ENCODE measurements at places on chromosomes 5 and 9. TPM values are rescaled to one million over a fixed set of nuclear protein-coding genes. Genes with fewer than 3 reads are reported as not detected.

- no peak for DNase-seq
These were observed 186.7 kb upstream of the NR4A3 start for GRCh38 chr9:99635032-99635431.

- DNase-seq = no peak
These were observed 1016.8 kb upstream of the DMAC1 start for GRCh38 chr9:8816361-8816760.

- DNase-seq = peak; percentile 54
These were observed 177.4 kb downstream of the SLC28A3 start for GRCh38 chr9:84163052-84163650.

GRCh38 chr9:87599901-87600610 lies 102.4 kb downstream of the DAPK1 start:
- peak; percentile 83 for DNase-seq

- DNase-seq = no peak
These were observed 21.2 kb upstream of the INPP5E start for GRCh38 chr9:136460772-136461325.

DNA sequence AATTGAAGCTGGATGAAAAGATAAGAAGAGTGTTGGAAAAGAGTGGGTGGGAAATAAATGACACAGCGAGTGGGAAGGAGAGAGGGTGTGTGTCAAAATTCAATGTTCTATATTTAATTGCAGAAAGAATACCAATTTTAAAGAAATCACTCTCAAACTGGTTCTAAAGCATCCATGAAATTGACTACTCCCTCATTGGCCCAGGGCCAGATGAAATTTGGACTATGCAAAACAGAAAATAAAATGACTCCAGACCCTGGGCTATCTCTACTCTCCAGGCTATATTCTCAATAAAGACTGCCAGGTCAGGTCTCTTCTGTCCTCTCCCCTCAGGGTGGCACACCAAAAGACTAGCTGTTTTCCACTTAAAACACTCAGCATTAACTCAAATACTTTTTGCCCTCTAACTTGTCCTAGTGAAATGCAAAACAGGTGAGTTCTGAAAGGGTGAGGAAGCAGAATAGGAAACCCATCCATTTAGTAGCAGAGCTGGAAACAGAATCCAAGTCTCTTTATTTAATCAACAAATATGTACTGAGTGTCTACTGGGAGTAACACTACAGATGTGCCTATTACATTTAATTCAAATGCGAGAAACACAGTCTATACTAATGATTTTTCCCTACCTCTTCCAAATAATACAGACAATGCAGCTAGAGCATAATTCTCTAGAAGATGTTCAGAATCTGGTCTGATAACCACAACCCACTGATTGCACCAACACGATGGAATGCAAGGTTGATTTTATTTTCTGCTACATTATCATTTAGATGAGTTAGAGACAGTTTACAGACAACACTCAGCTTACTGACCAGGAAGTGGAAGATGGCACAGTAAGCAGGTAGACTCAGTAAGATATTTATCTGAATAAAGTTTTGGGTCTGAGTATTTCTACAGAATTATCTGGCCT lies 42.1 kb downstream of the EFCAB9 start:
- DNase-seq = no peak

DNA sequence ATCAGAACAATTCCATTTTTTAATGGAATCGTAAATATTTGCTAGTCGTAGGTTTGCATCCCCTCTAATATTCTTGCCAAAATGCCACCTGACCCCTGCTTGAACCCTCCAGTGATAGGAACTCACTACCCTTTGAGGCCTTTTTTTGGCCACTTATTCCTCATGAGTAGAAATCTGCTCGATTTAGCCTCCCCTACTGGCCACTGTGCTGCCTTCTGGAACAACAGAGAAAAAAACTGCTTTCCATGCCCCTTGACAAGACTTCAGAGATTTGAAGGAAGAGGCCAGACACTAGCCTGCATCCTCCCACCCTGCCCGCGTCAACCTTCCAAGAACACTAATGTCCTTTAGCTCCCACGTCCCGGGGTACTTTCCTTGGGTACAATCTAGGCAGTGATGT lies 4.1 kb downstream of the CCDC69 start:
- DNase-seq = no peak

- DNase-seq = no peak
These were observed 43.7 kb upstream of the MIER3 start for GRCh38 chr5:56995596-56995995.

GRCh38 chr9:19456996-19457692 lies 48.3 kb downstream of the ACER2 start:
- peak; percentile 67 for DNase-seq

- peak; percentile 97 for DNase-seq
These were observed 297.3 kb downstream of the NR3C1 start for GRCh38 chr5:143106174-143106573.

GRCh38 chr5:127335381-127335780 lies 44.8 kb downstream of the MEGF10 start:
- no peak for DNase-seq

GRCh38 chr5:1998716-1999317 lies 116.1 kb upstream of the IRX4 start:
- DNase-seq = no peak

GRCh38 chr5:159448-160172 lies 31.7 kb upstream of the LRRC14B start:
- DNase-seq = peak; percentile 70

DNA sequence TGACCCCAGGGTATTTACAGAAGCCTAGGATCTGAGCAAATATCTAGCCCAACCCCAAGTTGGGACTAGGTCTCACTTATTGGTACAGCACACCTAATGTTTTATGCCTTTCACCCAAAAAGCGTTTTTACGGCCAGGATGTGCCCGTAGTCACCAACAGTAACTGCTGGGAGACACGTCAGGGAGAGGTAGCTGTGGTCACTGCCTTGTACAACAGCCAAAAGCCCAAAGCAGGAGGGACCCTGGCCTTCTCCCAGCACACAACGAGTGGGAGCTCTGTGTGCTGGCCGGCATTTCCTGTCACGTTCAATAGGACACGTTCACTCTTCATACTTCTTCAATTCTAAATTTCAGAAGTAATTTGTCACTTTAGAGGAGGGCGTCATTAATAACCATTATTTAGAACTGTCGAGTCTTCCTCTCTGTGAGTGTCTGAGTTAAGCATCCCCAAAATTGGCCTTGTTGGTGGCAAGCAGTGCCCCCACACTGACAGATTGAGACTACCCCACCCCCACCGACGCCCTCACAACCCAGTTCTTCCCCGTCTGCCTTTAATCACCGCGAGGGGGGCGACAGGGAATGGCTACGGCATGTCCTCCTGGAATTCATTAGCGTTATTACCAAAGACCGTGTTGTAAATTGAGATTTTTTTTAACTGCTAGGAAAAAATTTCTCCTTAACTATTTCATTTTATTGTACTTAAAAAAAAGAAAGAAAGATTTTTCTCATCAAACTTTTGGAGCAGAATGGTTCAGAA lies 80.7 kb downstream of the MVB12B start:
- no peak for DNase-seq

DNA sequence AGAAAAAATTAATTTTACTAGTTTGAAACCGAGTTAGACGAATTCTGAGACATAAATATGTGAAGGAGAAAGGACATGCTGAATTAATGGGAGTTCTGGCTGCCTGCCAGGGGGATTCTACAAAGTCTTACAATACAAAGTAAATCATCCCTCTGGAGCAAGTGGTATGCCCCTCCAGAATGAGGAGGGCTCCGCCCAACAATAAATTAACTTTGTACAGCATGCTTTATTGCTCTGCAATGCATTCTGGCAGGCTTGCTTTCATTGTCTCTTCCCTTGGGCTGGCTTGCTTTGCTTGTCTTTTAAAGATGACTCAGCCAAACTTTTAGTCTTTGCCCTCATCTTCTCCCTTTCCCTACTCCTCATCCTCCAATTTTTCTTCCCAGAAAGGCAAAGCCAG lies 11.7 kb upstream of the PCDHB1 start:
- DNase-seq = no peak

GRCh38 chr5:140883927-140884697 lies 2.2 kb downstream of the PCDHA13 start:
- no peak for DNase-seq

DNA sequence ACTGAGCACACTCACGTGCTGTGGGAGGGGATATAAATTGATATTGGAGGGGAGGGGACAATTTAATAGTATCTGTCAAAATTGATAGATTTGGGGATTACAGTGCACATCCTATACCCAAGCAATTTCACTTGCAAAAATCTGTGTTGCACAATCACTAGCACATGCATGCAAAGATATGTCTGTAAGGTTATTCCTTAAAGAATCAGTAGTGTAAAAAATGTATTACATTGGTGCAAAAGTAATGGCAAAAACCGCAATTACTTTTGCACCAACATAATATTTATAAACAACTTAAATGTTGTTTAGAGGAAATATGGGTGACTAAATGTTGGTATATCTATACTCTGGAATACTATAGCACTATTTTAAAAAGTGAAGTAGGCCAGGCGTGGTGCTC lies 108.7 kb downstream of the LHX2 start:
- DNase-seq = no peak

DNA sequence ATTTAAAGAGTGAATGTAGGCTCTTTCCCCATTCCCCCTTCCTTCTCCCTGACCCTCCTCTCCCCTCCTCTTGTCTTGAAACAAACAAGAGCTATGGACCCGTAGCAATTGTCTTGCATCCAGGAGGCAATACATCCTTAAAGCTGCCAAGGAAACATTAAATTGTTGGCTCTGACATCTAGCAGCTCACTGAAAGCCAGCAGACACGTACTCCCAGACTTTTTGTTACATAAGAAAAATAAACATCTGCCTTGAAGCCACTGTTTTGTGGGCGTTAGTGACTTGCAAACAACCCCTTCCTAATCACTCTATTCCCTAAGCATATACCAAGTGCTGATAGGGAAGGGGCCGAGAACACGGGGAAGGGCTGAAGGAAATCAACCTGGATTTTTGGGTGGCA lies 8.6 kb downstream of the SLC45A2 start:
- DNase-seq = no peak

GRCh38 chr5:145859897-145860296 lies 12.9 kb downstream of the GRXCR2 start:
- no peak for DNase-seq

- no peak for DNase-seq
These were observed 23.4 kb downstream of the TENT4A start for GRCh38 chr5:6736524-6737042.

GRCh38 chr9:2568689-2569088 lies 52.9 kb upstream of the VLDLR start:
- DNase-seq = no peak

DNA sequence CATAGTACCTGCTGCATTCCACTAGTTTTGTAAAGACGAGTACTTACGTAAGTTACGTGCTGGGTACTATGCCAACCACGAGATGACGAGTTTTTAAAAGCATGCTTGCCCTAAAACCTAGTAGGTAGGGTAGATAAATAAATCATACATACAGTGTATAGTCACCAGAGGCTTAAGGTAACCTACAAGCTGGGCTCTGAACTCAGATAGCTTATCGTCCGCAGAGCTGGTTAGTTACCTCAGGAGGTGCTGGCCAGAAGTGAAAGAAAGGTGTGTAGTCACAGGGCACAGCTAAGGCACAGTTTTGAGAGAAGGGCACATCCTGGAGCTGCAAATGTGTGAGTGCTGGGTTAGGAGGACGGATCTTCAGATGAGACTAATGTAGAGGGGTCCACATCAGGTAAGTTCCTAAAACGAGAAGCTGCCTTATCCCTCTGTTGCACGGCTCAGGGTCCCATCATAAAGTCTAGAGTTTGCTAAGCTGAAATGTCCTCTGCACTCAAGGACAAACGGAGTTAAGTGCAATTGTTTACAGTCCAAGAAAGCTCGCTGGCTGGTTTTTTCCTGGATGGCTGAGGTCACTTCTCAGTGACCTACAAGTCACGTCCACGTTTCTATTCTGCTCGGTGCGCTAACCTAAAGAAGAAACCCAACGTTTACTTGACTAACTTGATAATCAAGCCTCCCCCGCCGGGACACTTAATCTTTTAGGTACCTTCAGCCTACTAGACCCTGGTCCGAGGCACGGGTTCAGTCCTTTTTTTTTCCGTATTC lies 1.1 kb upstream of the SNX24 start:
- peak; percentile 5 for DNase-seq

GRCh38 chr5:171420431-171421241 lies 1.2 kb downstream of the FGF18 start:
- peak; percentile 19 for DNase-seq

- DNase-seq = no peak
These were observed 8.8 kb upstream of the ADGRV1 start for GRCh38 chr5:90549729-90550275.

DNA sequence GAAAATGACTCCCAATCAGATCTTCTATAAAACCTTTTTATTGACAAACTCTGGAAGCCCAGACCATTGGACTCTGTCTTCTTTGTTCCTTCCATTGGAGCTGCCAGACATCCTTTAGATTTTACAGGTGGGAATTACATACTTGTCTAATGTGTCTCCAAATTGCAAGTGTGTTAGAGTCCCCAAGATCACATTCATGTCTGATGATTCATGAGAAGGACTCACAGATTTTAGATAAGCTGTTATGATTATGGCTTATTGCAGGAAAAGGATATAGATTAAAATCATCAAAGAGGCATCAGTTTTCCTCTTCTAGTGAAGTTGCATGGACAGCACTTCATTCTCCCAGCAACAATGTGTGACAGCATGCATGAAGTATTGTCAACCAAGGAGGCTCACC lies 70.4 kb downstream of the MUSK start:
- DNase-seq = no peak

DNA sequence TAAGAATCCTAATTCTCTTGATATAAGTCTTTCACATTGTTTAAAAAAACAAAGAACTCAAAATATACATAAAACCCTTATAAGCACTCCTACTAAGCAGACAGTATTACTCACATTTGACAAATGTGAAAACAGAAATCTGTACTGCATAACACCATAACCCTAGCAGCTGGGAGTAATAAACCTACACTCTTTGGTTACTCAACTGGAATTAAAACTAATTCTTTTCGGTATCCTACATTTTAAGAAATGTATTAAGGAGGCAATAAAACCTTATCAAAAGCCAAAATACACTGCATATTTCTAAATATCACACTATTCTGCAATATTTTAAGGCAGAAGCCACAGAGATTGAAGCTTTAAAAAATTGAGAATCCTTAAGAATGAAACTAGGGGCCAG lies 6.8 kb downstream of the AUH start:
- DNase-seq = no peak

DNA sequence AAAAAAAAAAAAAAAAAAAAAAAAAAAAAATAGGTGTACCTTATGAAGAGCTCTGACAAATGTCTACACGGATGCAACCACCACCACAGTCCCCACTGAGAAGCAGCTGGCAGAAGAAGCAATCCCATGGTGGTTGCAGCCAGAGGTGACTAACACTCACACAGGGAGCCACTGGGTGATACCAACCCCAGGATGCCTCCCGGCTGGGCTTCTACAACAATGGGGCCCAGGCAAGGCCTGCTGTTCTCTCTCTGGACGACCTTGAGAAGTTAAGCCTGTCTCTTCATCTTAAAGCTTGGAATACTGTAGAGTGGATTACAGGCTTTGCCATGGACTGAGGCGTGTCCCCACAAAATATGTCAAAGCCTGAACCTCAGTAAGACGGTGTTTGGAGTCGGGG lies 104.1 kb downstream of the ROR2 start:
- DNase-seq = no peak

SLC1A3 gene
- 12.1 TPM for total RNA-seq

PCDHGA4 gene
- 4.4 TPM for total RNA-seq

SOHLH1 gene
- not detected for total RNA-seq

PCDHGB7 gene
- 0.52 TPM for total RNA-seq

WDR38 gene
- not detected for total RNA-seq

RPL37 gene
- total RNA-seq = 46.6 TPM

MRPS30 gene
- total RNA-seq = 70.8 TPM

PCDHGA12 gene
- total RNA-seq = 6.1 TPM

CDC25C gene
- 16.9 TPM for total RNA-seq

Measured in LHCN-M2 (cell line).